ENCODE measurements at places on chromosomes 5 and 9.

DNA sequence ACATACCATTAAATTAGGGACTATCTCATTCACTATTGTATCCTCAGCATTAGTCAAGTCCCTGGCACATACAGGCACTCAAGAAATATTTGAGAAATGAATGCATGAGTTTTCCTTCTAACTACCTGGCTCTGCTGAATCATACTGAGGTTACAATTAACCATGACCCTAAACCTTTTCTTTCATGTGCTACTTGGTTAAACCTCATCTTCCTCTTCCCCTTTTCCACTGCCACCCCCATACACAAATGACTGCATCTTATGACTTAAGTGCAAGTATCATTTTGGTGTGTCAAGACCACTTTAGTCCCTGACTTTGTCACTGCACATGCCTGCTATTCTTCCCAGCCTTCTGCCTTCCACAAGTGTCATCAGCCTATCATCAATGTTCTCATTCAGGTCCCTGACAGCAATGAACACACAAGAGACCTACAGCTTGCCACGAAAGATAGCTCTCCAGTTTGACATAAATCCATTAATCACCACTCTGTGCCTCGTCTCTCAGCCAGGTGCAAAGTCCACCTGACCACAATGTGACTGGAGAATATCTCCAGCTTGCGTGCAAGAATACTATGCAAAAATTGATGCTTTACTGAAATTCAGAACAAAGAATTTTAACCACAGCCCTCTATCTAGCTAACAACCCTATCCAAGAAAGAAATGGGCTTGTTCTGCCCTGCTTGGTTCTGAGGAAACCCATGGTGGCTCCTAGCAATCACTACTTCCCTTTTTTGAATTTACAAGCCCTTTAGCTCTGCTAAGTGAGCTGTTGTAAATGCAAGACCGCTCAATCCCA is 74.5 kb downstream of the MAPKAP1 start:
- peak; percentile 48 for DNase-seq

DNA sequence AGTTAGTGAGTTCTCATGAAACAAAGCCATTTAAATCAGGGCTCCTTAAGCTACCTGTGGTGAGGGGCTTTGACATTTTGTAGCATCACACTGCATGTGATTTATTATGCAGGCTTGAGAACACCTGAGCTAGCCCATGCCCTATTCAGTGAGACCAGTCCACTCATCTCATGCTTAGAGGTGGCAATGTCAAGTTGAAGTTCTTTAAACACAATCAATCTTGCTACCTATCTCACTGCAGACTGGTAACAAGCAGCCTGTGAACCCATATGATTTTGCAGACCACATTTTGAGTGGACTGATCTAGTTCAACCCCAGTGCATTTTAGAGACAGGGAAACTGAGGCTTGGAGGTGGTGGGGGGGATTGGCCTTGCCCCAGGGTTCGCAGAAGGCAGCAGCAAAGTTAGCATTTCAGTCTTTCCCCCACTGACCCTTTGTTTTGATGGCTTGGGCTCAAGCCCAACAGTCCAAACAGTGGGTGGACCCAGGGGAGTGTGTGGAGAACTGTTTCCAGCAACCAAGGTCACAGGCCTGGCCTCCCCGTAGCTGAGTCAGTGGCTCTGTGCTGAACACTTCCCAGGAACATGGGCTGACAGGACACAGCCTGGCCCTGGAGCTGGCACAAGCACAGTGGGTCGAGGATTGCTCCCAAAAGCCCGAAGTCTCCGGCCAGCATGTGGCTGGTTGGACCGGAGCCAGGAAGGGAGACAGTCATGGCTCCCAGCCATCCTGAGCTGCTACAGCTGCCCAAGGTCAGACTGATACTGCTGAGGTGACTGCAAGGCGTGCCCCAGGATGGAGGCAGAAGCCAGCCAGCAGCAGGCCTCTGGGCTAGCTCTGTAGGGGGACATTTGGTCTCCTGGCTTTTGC is 95.3 kb downstream of the RGS3 start:
- no peak for DNase-seq

- no peak for DNase-seq
These were observed 138.0 kb upstream of the EFNA5 start for GRCh38 chr5:107808671-107809137.

GRCh38 chr5:96952118-96952750 is 16.4 kb downstream of the LNPEP start:
- DNase-seq = no peak

GRCh38 chr9:128149951-128150593 is 819 bp downstream of the LCN2 start:
- DNase-seq = no peak

GRCh38 chr5:16931334-16932110 is 4.6 kb downstream of the MYO10 start:
- no peak for DNase-seq

- DNase-seq = no peak
These were observed 53.0 kb downstream of the PSD2 start for GRCh38 chr5:139848508-139849100.

- no peak for DNase-seq
These were observed 414.8 kb upstream of the SLC30A5 start for GRCh38 chr5:68679041-68679440.

DNA sequence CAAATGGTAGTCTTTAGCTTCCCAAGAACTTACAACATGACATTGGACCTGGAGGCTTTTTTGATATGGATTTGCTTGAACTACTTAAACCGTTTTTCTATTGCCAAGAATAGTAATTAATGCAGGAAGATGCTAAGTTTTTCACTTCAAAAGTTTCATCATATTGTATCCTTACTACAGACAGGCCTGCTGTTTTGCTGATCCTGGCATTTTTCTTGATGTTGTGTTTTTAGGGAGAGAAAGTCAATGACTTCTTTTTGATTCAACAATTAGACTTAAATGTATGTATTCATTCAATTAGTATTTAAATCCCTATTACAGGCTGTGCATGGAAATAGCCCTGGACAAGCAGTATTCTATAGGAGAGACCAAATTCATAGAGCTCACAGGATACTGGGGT is 172.7 kb downstream of the TRPM3 start:
- DNase-seq = no peak

GRCh38 chr9:112051812-112052211 is 123.3 kb downstream of the SUSD1 start:
- no peak for DNase-seq

- no peak for DNase-seq
These were observed 131.3 kb downstream of the MVB12B start for GRCh38 chr9:126457890-126458289.

GRCh38 chr5:124297826-124298225 is 448.6 kb downstream of the ZNF608 start:
- no peak for DNase-seq

DNA sequence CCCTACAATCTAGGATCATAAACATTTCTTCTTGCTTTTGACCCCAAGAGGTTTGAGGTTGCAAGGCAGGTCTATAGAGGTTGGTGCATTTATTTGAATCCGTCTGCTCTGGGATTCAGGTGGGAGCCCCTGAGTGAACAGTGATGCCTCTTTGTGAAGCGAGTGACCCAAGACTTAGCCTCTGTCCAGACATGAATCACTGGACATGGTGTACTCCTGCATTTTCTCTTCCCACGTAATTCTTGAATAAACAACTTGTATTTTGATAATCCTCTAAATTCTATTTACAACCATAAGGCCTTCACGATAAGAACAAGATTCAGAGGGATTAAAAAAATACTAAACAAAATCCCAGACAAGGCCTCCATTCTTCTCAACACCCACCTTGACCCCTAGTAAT is 67.5 kb upstream of the PLPP6 start:
- no peak for DNase-seq

DNA sequence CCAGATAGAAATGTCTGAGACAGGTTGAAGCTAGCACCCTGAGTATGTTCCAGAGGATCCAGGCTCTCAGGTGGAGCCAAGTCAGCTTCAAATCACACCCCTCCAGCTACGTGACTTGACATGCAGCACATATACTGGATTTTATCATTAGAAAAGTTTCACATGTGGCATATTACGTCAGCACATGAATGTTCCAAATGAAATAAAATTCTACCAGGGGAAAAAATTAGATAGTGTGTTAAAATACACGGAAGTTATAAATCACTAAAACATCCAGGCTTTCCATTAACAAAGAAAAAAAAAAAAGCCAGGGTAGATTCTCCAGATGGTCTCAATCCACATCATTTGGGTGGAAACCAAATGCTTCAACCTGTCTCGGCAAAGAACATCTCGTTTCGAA is 251.6 kb downstream of the MPDZ start:
- no peak for DNase-seq

DNA sequence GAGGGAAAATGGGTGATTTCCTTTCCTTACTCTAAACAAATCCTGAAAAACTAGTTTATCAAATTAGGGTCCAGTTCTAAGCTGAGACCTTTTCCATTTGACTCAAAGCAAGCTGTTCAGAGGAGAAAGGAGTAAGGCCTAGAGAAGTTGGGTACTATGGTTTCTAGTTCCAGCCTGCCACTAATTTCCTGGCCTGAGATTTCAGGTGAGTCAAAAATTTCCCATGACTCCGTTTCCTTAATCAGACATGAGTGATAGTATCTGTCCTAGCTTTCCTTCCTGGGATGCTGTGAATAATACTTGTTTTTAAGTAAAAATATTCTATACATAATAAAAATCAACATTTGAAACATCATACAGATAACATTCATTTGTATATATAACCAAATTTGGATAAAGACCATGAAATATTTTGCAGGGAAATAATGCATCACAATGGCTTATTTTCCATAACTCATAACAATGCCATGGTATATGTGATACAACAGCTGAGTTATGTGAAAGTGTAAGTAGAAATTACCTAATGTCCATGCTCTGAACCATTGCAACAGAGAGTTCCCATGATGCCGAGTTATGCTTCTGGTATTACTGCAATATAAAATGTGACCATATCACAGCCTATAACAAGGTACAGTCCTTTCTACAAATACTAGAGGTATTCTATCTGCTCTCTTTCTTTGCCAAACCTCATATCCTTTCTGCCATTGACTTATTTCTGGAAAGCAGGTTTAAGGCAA is 142.7 kb downstream of the MLLT3 start:
- no peak for DNase-seq

GRCh38 chr5:73763300-73764032 is 137.5 kb downstream of the ARHGEF28 start:
- no peak for DNase-seq

- DNase-seq = no peak
These were observed 13.3 kb upstream of the C5orf63 start for GRCh38 chr5:127086589-127086988.

GRCh38 chr9:98575379-98576346 is 133.1 kb downstream of the GABBR2 start:
- peak; percentile 20 for DNase-seq

GRCh38 chr5:124404796-124405195 is 341.6 kb downstream of the ZNF608 start:
- no peak for DNase-seq

- no peak for DNase-seq
These were observed 283.4 kb downstream of the GADD45G start for GRCh38 chr9:89888233-89888632.

DNA sequence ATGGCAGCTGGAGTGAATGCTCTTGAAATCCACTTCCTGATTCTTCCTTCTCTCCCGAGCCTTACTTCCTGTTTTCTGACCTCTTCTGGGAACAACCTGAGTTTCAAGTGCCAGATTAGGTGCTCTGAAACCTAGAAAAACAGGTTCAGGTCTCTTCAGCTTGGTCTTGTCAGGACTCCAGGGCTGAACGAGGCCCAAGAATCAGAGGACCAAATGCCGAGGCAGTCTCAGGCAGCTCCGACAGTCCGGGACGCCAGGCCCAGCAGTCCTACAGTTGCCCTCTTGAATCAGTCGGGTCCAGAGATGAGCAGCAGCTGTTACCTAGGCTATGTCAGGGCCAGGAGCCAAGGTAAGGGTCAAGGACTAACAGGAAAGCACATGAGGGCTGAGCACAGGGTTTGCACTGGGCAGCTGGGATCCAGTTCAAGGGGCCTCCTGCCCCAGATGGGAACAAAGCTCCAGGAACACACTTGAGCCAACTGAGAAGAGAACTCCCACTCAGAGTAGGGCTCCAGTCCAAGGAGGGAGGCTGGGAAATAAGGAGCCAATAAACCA is 38.3 kb upstream of the ADRA1B start:
- no peak for DNase-seq

GRCh38 chr9:18791074-18791473 is 241.9 kb downstream of the SAXO1 start:
- no peak for DNase-seq

- no peak for DNase-seq
These were observed 381 bp downstream of the MED22 start for GRCh38 chr9:133347515-133347984.

DNA sequence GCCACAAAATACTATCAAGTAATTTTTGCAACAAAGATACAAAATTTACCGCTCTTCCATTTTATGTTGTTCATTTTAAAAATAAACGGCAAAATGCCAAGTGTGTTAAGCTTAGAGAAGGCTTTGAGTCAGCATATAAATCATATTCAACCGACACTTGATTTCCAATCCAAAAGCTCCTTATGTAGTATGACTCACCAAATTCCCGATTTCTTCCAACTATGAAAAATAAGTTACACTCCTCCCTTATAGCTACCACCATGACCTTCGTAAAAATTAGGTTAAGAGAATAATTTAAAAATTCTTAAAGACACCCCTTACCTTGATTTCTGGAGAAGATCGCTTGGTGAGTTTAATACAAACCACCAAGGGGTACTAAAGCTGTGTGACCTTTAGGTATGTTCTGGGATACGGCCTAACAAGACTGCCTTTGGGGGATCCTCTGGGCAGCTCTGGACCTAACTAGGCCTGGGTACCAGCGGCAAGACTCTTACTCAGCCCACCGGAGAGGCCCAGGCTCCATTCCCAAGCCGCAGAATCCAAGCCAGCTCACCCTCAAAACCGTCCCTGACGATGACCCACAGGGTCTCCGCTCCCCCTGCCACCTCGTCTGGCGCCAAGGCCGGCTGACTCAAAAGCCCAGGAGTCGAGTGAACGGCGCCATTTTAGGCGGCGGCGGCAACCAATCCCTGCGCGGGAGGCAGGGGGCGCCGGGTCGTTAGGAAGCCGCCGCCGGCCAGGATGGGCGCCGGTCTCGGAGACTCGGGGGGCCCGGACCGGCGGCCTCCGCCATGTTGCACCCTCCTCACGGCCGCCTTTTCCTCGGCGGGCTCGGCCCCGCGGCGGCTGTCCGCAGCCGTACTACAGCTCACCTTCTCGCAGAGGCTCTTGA is 739 bp downstream of the PPP2CA start:
- DNase-seq = no peak

GRCh38 chr9:124660341-124660801 is 110.7 kb downstream of the NR6A1 start:
- no peak for DNase-seq

DNA sequence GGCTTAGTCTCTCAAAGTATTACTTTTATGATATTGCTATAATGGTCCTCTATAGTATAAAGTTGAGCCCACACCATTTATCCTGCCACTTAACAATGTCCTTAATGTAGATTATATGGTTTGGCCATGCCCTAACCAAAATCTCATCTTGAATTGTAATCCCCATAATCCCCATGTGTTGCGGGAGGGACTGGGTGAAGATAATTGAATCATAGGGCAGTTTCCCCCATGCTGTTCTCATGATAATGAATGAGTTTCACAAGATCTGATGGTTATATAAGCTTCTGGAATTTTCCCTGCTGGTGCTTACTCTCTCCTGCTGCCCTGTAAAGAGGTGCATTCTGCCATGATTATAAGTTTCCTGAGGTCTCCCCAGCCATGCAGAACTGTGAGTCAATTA is 498.8 kb downstream of the RAB3C start:
- no peak for DNase-seq

- DNase-seq = no peak
These were observed 16.4 kb upstream of the SEMA4D start for GRCh38 chr9:89514337-89514736.
